Left ventricle myocardium inferior (tissue), 1 donor: ENCODE measurements at places on chromosomes 2 and 18. TPM values are rescaled to one million over a fixed set of nuclear protein-coding genes. Genes with fewer than 3 reads are reported as not detected.
A peak's percentile ranks its signal among the peaks of the same experiment; 100 is the strongest.

DNA sequence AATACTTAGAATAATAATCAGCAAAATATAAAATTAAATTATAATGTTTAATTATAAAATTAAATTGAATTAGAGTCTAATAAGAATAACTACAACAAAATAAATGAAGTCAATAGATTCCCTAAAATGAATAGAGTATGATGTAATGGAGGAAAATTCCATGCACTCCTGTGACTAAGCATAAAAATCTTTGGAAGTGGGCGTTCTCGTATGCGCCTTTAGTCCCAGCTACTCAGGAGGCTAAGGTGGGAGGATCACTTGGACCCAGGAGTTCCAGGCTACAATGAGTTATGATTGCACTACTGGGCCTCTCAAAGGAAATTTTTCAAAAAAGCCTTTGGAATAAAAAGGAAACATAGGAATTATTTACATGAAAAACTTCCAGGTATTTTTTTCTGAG, 955.4 kb upstream of the POU3F3 start:
- no peak for DNase-seq
- no peaks in the 10 kb centered on the region for H3K36me3 ChIP-seq
- H3K27ac ChIP-seq: no peak overlapping the region
- no peak overlapping the region for H3K4me3 ChIP-seq

DNA sequence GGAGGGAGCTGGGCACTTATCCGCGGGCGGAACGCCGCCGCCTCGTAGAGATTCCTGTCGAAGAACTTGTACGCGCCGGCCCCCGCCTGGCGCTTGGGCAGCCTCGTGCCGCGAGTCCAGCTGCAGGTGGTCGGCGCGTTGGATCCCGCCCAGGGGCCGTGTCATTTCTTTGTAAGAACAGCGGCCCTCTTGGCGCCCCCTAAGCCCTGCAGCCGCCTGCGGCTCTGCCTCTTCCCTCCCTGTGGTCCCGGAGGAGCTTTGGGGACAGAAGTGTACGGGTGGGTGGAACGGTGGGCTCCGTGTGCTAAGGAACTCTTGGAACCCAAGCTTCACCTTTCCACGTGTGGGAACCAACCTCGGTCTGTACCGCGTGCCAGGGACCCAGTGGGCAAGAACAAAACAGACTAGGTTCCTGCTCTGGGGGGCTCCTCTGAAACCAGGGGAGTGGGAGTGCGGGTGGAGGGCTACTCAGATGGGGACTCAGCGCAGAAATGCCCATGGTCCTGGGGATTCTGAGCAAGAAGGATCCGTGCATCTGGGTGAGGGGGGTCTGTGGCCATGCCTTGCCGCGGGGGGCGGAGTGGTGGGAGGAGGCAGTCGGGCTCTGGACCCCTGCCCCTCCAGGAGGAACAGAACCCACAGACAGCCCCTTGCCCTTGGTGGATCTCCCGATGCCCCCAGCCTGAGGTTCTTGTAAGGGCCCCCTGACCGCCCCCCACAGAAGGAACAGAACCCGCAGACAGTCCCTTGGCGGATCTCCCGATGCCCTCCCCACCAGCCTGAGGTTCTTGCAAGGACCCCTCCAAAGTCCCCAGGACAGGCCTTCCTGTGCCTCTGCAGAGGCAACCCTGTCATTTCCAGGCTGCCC, 1.5 kb downstream of the GPC1 start:
- peaks cover 59% of the 10 kb centered on the region for H3K4me1 ChIP-seq
- DNase-seq: peak; percentile 22
- no peaks in the 10 kb centered on the region for H3K36me3 ChIP-seq
- H3K27ac ChIP-seq: peak overlapping the region; percentile 95
- H3K27me3 ChIP-seq: peaks cover 54% of the 10 kb centered on the region

- H3K36me3 ChIP-seq: no peaks in the 10 kb centered on the region
- peaks cover 43% of the 10 kb centered on the region for H3K27me3 ChIP-seq
- no peak overlapping the region for H3K4me3 ChIP-seq
- DNase-seq: no peak
Measured at GRCh38 chr2:309148-309953, 21.5 kb upstream of the ALKAL2 start.

Gene FAM237A
- total RNA-seq: not detected
